Stimulated activated CD8-positive, alpha-beta memory T cell treated with anti-CD3 and anti-CD28 coated beads, Interleukin-7, amount 100 ng/mL, for 4 hours (primary cell): ENCODE measurements at places on chromosomes 12 and 14.
A peak's percentile ranks its signal among the peaks of the same experiment; 100 is the strongest.

GRCh38 chr12:27012982-27013255, 1.3 kb downstream of the TM7SF3 start:
- DNase-seq: no peak

DNA sequence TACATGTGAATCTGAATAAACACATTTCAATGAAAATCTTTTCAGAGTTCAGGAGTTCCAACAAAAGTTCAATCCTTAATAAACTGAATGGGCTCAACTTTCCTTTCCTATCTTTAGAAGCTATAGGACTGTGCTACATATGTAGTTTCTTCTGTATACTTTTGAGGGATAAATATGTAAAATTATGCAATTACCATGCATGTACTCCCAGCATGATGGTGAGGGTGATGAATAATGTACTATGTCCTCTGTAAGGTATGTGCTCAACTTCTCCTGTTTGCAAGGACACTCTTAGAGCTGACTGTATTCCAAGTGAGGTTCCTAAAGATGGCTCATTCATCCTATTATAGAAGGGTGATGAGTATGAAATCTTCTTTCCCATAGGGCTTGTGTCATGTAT, 15.5 kb downstream of the MBIP start:
- DNase-seq: no peak

- no peak for DNase-seq
Observed at GRCh38 chr14:65548878-65549277, 136.3 kb downstream of the FUT8 start.

DNA sequence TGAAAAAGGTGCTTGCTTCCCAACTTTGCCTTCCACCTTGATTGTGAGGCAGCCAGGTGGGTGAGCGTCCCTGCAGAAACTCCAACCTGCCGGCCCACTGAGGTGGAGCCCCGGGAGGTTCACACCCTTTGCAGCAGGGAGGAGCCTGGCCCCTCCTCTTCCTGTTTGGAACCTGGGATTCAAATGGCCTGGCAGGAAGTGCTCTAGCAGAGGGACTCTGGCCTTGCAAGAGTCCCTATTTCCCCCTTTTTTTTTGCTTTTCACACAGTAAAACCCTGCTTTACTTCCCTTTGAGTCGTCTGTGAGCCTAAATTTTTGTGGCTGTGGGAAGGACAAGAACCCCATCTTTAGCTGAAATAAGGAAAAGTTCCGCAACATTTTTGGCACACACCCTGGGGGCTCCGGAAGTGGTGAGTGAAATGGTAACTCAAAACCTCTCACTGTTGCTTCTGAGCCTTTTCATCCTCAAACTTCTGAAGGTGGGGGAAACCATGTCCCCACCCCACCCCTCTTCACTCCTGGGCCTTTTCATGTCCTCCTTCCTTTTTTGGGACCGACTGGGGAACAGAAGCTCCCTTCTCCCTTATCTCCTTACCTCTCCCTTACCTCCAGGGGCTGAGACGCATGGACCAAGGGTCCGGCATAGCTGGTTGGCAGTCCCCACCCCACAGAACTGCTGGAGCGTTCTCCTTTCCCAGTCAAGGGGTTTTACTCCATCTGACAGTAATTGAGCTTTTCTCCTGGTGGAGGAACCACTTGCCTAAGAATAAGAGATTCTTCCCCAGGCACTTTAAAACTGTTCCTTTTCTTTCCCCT, 102.0 kb downstream of the KCNMB4 start:
- DNase-seq: no peak

DNA sequence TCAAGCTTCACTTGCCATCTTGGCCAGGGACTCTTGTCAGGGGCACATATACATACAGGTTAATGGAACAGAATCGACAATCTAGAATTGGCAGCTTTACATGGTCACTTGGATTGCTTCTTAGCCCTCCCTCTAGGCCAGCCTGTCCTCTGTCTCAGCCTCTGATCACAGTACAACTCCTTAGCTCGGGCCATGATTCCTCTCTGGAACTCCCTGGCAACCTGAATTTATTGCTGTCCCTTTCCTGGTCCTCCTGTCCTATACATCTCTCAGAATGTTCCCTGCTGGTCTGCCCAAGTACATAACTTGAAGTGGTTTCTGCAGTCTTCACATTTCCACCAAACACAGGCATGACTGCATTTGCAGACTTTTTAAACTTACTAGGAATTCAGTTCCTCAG, 79.9 kb upstream of the CCDC175 start:
- no peak for DNase-seq

- DNase-seq: no peak
Observed at GRCh38 chr12:11609045-11609444, 40.4 kb upstream of the ETV6 start.

- peak; percentile 60 for DNase-seq
Observed at GRCh38 chr14:94036313-94037167, 10.4 kb downstream of the OTUB2 start.

- DNase-seq: no peak
Observed at GRCh38 chr14:66815687-66816086, 307.7 kb downstream of the GPHN start.

DNA sequence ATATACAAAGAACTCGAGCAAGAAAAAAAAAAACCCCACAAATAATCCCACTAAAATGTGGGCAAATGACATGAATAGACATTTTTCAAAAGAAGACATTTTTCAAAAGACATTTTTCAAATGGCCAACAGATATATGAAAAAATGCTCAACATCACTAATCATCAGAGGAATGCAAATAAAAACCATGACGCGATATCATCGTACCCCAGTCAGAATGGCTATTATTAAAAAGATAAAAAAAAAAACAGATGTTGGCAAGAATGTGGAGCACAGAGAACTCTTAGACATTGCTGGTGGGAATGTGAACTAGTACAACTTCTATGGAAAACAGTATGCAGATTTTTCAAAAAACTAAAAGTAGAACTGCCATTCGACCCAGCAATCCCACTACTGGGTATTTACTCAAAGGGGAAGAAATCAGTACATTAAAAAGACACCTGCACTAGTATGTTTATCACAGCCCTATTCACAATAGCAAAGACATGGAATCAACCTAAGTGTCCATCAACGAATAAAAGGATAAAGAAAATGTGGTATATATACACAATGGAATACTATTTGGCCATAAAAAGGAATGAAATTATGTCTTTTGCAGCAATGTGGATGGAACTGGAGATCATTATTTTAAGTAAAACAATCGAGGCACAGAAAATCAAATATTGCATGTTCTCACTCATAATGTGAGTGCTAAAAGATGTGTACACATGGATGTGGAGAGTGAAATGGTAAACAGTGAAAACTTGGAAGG, 16.3 kb downstream of the ZBTB39 start:
- DNase-seq: no peak

DNA sequence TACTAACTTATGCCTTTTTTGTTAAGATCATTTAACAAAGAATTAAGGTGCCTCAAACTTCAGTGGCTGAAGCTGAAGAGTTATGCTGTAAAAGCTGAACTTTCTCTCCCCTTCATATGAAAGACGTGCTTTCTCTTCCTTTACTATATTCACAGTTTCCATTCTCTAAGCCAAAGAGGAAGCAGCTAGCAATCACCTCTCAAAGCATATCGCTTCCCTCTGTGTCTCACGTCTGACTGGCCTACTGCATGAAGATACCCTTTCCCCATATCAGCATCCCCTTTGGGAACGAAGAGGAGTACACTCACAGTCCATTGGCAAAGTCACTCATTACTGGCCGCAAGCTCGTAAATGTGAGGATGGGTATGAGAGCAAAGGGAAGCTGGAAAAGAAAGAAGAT, 34.9 kb downstream of the SLC11A2 start:
- DNase-seq: no peak

GRCh38 chr14:60735416-60735815, 855 bp downstream of the MNAT1 start:
- DNase-seq: no peak

GRCh38 chr12:96687719-96688118, 198.3 kb downstream of the CFAP54 start:
- DNase-seq: no peak

DNA sequence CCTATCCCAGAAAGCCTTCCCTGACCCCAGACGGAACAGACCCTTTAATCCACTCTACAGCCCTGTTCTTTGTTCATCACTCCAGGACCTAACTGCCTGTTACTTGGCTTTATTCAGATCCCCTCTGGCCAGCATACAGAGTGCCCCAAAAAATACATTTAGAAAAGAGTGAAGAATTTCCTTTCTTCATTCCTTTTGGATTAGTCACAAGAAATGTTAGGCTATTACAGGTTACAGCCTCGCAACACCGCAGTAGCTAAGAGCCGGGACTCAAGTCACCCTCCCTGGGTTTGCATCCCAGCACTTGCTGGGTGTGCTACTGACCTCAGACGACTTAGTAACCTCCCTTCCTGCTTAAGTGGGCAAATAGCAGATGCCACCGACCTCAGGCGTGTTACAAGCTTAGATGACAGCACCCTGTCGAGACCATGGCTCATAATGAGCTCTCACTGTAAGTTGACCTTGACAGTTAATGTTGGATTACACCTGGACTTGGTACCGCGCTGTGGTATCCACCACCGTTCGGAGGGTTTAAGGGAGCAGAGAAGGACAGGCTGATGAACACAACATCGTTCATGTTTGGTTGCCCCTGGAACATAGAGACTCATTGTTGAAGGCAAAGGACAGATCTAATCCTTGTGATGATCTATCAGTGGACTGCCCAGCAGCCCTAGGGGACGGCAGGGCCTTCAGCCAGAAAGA, 12.9 kb downstream of the GLRX5 start:
- no peak for DNase-seq

DNA sequence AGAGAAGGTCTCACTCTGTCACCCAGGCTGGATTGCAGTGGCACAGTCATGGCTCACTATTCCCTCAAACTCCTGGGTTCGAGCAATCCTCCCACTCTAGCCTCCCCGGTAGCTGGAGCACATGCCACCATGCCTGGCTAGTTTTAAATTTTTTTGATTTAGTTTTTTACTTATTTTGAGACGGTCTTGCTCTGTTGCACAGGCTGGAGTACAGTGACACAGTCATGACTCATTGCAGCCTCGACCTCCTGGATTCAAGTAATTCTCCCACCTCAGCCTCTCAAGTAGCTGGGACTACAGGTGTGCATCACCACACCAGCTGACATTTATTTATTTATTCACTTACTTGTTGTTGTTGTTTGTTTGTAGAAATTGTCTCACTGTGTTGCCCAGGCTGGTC, 22.2 kb upstream of the DIP2B start:
- DNase-seq: no peak

- DNase-seq: no peak
Observed at GRCh38 chr14:60710494-60710893, 13.7 kb downstream of the SIX4 start.

DNA sequence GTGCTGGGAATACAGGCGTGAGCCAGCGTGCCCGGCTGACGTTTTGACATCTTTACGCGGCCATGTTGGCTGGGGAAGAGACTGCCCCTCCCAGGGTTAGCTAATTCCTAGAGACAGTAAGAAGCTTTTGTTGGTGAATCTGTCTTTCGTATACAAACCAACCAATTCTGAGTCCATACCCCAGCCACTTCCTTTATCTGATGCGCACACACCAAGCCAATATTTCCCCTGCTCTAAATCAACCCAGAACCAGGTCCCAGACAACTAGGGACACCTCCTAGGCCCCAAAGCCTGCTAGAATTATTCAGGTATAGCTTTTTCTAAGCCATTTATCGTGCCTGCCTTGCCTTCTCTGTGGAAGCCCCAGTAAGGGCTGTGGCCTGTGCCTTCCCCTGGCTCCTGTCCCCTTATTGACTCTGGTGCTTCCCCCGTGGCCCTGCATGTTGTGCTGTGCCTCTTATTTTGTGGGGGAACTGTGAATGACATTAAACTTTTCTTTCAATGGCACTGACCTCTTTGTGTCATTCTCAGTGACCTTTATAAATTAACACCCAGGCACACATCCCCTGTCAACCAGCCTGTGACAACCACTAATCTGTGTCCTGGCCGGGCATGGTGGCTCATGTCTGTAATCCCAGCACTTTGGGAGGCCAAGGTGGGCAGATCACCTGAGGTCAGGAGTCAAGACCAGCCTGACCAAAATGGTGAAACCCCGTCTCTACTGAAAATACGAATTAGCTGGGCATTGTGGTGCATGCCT, 10.7 kb upstream of the EVL start:
- DNase-seq: no peak

- DNase-seq: no peak
Observed at GRCh38 chr12:9634969-9635754, 27.4 kb upstream of the KLRB1 start.

DNA sequence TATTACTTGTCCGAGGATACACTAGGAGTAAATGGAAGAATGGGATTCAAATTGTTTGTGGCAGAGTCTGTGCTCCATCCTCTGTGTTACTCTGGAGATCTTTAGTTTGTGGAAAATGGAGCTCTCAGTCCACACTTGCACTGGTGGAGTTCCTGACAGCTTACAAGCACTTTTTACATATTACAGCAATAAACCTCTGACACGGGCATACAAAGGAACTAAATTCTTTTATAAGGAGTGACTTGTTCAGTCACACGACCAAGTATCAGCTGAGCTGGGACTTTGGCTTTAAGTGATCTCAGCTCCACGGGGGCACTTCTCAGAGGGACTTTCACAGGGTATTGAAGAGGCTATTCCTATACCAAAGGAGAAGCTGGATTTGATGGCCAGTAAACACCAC, 417.5 kb downstream of the LRIG3 start:
- DNase-seq: no peak

DNA sequence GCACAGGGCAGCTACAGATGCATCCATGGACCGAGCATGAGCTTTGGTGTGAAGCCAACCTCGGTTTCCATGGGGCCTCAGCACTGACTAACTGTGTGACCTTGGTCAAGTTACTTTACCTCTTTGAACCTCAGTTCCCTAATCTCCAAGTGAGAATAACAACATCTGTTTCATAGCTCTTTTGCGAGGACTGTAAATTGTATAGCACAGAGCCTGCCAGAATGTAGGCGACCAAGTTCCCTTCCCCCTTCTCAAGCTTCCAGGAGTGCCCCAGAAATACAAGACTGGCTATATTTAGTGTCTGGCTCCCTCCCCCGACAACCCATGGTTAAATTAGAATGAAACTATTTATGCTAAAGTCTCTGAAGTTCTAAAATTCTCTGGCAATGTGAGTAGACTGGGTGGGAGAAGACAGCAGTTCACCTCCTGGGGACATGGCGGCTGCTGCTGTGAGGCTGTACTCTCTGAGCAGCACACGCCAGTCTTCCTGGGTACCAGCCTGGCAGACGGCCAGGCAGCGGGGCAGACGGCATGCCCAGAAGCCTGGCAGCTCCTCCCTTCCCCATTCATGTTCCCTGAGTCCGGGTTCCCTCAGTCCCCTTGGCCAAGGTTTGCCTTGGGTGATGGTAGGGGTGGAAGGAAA, 22.0 kb upstream of the TMED10 start:
- no peak for DNase-seq

GRCh38 chr14:55897031-55897430, 221.2 kb upstream of the PELI2 start:
- DNase-seq: no peak

DNA sequence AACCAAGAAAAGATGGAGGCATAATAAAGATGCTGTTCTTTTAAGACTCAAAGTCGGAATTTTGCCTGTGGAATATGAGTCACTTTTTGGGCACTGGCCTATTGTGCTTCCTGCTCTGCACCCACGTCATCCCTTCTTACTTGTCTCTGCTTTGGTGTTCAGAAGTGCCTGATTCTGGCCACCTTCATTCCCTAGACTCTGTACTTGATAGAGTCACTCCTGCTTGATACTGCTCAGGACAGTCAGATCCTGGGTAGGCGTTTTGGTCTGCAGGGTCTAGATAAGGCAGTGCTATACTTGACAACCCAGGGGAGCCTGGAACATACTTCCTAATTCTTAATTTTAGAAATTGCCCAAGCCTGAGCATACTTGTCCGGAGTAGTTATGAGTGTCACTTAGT, 1.9 kb downstream of the LRRK2 start:
- no peak for DNase-seq

GRCh38 chr14:89384023-89384422, 33.0 kb downstream of the FOXN3 start:
- no peak for DNase-seq
